ENCODE measurements at places on chromosomes 5 and 9.
A peak's percentile ranks its signal among the peaks of the same experiment; 100 is the strongest.

GRCh38 chr5:10266839-10267238, 16.8 kb downstream of the CCT5 start:
- no peak for DNase-seq

DNA sequence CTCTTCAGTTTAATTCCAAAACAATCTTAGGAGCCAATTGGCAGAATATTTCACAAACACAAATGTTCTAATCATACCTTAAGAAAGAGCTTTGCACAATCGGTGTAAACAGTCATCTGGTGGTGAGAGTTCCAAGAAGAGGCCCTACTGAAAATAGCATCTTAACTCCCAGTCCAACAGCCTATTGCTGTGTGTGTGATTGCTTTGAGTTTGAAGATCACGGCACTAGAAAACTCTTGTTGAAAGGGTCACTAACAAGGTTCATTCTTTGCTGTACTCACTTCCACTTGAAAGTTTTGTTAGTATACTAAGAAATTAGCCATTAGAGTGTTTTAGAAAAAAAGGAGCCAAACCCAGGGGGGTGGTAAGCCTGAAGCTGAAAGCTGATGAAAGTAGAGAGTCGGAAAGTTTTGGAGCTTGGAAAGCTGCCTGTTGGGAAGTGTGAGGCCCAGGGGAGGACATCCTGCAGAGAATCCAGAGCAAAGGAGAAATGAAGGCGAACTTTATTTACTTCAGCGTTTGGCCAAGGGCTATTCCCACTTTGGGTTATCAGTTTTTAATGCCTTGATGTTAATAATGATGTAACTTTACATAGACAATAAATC, 180.3 kb upstream of the GHR start:
- no peak for DNase-seq

- no peak for DNase-seq
Measured at GRCh38 chr5:97929383-97929782, 746.3 kb upstream of the RIOK2 start.

DNA sequence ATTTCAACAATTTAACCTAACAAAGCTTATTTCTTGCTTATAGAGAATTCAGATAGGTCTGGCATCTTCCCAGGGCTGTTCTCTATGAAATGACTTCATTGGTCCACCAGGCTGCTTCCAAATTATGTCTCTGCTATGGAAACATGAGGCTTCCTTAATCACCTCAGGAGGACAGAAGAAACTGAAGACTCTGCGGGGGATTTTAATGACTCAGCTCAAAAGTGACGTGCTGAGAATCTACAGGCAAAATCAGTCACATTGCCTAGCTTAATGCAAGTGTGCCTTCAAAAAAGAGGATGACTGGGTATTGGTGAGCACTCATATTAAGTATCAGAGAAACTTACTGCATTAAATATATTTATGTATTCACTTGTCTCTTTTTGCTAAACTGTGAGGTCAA, 315.5 kb upstream of the RGMB start:
- no peak for DNase-seq

- DNase-seq = no peak
Measured at GRCh38 chr5:175680463-175680862, 22.6 kb downstream of the HRH2 start.

DNA sequence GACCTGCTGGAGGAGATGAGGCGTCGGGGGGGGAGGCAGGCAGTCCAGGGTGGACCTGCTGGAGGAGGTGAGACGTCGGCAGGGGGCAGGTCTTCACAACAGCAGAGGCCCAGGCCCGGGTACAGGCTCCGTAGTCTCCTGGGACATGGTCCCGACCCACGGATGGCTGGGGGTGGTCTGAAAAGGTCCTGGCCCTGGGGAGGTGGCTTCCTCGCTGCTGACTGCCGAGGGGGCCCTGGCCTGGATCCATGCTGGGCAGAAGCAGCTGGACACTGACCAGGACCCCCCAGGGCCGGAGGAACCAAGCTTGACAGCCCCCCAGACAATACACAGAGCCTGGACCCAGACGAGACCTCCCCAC, 8.5 kb downstream of the EGFL7 start:
- no peak for DNase-seq

DNA sequence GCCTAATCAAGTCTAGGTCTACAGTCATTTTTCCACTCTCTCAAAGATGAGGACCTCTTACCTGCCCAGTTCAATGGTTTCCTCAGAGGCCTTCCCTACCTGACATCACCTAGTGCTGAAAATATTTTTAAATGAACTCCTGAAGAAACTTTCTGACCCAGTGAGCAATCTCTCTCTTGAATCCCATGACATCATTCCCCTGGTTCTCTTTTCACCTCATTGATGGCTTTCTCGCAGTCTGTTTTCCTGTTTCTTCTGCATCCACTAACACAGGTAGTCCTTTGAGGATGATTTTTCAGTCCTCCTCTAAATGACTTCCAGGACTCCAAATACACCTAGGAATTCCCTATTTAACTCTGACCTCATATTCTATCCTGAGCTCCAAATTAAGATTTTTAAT, 40.3 kb downstream of the SCAI start:
- DNase-seq = no peak

DNA sequence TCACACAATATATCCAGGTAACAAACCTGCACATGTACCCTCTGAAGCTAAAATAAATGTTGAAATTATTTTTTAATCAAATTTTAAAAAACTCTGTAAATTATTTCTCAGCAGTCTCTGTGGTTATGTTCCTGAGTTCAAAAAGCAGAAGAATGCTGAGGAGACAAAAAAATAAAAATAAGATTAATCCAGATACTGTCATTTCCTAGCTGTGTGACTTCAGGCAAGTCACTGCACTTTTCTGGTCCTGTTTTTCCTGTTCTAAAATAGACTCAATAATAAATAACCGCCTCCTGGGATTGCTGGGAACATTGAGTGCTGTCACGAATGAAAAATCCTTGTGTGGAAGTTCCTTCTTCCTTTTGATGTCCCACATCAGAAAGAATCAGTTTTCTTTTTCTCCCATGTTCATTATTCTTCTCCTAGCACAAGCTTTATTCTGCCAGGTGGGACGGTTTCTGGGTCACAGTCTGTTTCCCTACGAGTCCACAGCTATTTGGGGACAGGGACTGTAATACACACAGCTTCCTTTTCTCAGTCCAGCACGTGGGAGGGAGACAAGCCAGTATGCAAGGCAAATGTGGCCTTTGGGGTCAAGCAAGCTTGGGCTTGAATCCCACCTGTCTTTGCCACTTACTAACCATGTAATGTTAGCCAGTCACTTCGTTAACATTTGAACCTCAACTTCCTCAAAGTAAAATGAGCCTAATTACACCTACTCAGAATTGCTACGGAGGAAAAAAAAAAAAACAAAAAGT, 156.9 kb downstream of the TRIM32 start:
- no peak for DNase-seq

- DNase-seq = no peak
Measured at GRCh38 chr5:122500245-122501088, 188.4 kb downstream of the SNCAIP start.

- no peak for DNase-seq
Measured at GRCh38 chr9:109440117-109440515, 58.0 kb downstream of the PTPN3 start.

DNA sequence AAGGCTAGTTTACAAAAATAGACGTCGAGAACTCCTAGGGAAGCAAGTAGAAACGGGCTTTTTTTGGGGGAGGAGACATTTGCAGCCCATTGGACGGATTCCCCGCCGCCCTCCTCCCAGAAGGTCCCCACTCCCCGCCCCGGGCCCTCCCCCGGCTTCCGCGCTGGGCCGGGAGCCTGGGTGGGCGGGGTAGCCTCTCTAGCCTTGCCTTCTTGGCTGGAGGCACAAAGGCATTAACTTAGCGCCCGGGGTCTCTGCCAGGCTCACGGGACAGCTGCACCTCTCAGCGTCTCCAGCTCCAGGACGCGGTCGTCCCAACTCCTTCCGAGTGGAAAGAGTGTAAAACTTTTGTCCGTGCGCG, at the start of gene DMRTA1:
Gene DMRTA1 (plus strand): TSS at position 236 of the 361 bp plus-strand sequence. CDS start 242 bp downstream, outside the sequence.
- DNase-seq = no peak

DNA sequence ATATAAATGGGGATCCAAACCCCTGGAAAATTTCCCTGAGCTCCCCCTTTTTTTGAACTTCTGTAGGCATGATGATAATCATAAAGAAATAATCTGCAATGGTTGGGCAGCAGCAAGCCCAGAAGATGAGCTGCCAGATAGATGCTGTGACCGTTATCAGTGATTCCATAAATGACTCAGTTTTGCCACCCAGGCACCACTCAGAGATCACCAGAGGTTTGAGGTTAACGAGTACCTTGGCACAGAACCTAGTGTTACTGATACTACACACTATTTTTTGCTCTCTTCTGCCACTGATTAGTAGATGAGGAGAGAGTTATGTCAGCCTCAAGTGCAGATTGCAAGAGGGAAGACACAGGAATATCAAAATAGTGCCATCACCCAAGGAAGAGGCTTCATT, 199.3 kb upstream of the PTGER4 start:
- DNase-seq = no peak

DNA sequence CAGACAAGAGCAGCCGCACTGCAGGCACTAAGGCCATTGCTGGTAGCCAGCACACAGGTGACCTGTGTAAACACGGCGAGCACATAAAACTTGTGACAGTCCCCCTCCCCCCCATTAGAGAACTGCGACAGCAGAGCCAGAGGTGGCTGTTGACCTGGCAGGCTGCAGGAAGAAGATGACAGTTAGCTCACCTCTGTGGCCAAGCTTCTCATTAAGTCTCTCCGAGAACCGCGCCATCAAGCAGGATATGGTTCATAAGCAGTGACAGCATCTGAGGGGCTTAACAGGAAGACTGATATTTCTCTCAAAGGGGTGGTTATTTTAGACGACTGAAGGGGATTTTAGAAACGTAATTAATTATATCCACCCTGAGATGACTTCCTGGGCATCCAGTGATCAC, 5.2 kb downstream of the SURF4 start:
- DNase-seq = peak; percentile 61

DNA sequence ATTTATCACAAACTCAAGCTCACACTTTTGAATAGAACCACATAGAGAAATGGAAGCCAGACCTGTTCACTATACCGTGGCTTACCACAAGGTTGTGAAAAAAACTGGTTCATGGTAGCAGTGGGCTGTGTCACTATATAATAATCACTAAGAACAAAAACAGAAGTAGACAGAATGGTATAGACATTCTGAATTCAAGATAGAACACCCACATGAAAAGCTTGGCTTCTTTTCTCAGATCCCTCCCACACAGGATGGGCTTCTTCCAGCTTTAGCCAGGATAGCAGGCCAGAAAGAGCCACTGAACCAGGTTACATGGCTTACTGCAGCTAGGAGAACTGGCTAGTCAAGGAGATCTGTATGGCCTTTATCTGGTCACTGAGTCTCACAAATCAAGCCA, 6.1 kb upstream of the NRG2 start:
- no peak for DNase-seq

DNA sequence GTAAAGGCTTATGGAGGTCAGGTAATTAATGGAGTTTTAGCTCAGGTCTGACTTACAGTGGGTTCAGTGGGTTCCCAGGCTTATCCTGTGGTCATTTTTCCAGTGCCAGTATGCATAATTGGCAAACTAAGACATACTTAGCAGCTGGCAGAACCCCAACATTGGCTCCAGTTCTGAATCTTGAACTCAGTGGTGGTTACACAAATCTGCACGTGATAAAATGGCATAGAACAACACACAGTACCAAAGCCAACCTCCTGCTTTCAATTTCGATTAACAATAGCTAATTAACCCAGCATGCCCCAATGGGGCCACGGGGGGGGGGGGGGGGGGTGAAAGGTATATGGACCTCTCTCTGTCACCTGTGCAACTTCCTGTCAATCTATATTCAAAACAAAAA, 19.0 kb upstream of the BARX1 start:
- no peak for DNase-seq

- DNase-seq = no peak
Measured at GRCh38 chr9:134215699-134216448, 51.5 kb upstream of the RNU6ATAC start.

- no peak for DNase-seq
Measured at GRCh38 chr9:13450723-13451122, 171.2 kb upstream of the MPDZ start.

DNA sequence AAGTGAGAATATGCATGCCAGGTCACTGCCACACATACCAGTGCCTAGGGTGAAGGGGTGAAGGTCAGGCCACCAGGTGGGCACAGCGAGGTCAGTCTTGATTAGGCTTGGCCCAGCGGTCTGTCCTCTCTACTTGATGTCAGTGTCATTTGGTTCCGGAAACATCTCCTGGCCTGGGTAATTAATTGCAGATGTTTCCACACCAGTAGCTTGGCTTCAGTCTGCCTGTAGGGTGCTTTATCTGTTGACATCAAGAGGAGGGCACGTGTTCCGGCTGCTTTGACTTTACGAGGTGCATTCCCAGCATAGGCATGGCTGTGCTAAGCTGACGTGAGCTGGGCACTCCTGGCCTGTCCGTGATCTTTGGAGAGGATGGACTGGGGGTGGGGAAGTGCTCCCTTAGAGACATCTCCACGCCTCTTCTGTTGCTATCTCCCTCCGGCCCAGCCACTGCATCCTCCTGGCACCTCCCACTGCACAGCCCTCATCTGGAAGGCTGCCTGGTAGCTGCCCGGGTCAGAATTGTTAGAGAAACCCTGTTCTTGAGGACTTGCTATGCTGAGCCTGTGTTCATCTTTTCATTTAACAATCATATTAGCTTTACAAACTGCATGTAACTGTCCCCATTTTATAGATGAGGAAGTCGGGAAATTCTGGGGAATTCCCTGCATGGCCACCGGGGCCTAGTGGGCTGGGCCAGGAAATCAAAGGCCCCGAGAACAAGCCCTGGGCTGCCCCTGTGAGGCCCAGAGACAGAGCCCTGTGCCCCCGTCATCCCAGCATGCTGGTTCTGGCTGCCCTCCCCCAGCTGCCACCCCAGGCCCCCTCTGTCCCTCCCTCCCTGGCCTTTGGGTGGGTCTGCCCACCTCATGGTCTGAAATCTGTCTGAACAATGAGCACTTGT, 29.1 kb downstream of the JADE2 start:
- DNase-seq = peak; percentile 61

- no peak for DNase-seq
Measured at GRCh38 chr5:159449925-159450324, 119.6 kb upstream of the IL12B start.

DNA sequence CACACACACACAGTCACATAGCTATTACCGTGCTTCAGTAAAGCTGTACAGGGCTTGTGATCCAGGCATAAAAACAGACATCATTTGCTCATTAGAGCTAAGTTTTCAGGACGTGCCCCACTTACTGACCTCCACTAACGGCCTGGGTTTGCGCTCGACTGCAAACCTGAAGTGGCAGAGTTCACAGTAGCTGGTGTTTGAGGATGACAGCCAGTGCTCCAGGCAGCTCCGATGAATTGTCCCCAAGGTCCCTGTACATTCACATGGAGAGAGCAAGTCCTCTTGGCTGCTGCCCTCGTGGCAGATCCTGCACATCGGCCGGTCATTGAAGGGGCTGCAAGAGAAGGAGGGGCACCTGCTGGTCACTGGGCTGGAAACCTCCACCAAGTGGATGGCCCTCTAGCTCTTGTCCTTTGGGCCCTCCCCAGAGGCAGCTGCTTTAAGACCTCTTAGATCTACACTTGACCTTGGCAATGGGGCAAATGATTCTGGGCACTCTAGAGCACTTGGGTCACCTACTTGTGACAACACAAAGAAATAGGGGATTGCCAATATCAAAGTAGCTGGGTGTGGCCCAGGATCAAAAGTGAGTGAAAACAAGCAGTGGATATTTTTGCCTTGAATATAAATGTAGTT, 115.4 kb downstream of the MARCHF3 start:
- DNase-seq = no peak

- no peak for DNase-seq
Measured at GRCh38 chr9:106890608-106891007, 27.6 kb downstream of the ZNF462 start.
